CD4-positive, alpha-beta T cell treated with Interleukin-2 at 100 ng/mL for 4 hours (primary cell): ENCODE measurements at places on chromosomes 5 and 9.

DNA sequence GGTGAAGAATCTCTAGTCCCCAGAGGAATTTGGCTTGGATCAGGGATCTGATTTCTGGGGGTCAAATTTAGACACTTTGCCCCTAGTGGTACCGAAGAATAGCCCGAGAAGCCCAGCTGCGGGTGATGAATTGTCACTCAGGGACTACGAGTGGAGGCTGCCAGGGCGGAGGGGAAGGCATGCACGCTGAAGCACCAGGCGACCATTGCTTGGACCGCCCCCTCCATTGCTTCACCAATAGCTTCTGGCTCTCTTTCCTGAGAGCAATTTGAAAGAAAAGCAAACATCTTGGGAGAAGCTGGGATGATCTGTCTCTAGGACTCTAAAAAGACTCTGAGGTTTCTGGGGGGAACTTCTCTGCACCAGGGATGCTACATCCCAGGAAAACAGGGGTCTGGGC is 137.6 kb downstream of the CRB2 start:
- no peak for DNase-seq

DNA sequence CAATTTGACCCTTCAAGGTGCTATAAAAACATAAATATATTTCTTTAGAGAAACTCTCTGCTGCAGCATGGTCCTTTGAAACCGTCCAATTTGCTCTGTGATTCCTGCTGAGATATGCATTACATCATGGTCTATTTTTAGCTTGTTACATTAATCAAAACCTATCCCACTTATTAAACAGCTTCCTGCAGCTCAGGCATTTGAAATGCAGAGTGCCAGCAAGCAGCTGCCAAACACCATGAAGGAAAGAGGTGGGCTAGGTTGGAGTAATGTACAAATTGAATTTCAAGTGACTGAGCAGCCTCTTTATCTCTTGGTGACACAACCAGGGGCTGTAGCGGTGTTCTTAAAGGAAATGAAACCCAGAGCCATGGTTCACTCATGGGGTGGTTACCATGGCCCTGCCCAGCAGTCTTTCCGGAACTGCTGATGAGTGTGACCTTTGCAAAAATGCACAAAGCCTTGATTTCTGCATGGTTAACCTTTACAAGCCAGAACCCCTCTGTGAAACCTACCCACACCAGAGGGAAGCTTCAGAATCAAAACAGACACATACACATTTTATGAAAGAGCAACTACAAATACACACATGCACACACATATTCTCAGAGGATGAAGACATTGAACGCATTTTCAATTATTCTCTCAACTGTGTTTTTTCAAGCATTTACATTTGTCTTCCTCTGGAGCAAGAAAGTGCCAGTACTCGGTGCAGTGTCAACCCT is 155.8 kb upstream of the ZNF608 start:
- peak; percentile 6 for DNase-seq

GRCh38 chr9:115945009-115945431 is 208.6 kb upstream of the PAPPA start:
- DNase-seq, result no peak

GRCh38 chr5:38447786-38448185 is 108.7 kb downstream of the LIFR start:
- DNase-seq, result no peak

DNA sequence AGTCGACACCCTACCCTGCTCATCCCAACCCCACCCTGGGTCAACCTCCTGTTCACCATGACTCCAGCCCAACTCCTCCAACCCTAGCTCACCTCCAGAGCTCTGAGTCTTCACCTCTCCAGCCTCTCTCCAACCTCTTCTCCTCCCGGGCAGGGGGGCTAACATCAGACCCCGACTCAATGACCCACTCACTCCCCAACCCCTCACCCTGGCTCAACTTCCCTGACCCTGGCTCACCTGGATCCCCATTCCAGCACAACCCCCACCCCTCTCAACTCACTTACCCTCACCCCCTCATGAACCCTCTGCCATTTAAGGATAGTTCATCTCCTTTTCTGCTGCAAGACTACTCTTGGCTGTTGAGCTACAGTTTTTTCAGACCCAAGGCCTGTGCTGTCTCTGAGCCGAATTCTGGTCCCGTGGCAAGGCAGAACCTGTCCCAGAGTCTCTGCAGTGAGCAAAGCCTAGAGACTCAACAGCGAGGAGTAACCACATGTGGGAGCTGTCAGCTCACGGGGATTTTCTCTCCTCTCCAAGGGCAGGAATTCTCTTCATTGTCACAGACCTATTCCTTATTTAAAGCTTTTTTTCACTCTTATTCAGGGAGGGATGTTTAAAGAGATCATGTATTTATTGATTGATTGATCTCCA is 29.8 kb downstream of the ANKRD33B start:
- DNase-seq, result no peak

GRCh38 chr9:38032266-38033110 is 36.5 kb downstream of the SHB start:
- DNase-seq, result no peak

GRCh38 chr5:61823781-61824180 is 482.2 kb upstream of the KIF2A start:
- no peak for DNase-seq

DNA sequence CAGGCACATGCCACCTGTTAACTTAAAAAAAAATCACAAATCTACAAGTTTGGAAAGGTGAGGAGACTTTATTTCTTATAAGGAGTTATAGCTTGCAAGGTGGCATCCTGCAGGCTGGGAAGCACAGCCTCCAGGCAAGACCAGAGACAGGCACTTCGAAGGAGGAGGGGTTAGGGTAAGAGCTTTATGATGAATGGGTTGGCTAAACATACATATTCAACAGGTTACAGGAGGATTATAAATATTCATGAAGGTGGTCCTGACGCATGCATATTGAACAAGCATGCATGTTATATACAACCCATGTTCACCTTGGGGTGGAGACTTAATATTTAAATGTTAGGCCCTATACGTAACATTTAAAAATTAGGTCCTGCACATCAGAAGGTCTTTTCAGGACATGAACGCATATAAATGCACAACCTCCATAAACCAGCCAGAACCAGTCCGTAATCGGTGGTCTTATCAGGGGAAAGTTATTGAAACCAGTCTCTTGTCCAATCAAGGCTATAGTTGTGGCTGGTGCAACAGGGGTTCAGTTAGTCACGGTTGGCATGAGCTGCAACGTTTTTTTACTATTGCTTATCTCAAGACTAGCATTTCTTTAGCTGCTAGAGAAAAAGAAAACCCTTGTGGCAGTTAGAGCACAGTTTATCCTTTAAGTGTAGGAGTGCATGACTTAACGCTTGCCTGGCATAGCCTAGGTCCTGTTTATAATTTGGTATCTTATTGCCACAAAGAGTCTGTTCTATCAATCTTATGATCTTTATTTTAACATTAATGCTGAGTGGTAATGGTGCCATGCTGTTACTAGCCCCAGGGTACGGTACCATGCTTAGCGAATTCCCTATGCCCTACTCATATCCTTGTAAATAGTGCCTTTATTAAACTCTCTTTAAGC is 72.7 kb downstream of the C9orf57 start:
- no peak for DNase-seq

DNA sequence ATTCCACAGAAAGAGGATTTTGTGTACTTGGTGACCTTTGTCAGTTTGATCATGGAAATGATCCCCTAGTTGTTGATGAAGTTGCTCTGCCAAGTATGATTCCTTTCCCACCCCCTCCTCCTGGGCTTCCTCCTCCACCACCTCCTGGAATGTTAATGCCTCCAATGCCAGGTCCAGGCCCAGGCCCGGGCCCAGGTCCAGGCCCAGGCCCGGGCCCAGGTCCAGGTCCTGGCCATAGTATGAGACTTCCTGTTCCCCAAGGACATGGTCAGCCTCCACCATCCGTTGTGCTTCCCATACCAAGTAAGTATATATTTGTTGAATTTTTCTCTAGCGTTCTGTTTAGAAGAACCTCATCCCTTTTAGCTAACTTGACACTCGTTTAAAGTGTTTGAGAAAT is 30.0 kb downstream of the RBM27 start:
- DNase-seq, result no peak

DNA sequence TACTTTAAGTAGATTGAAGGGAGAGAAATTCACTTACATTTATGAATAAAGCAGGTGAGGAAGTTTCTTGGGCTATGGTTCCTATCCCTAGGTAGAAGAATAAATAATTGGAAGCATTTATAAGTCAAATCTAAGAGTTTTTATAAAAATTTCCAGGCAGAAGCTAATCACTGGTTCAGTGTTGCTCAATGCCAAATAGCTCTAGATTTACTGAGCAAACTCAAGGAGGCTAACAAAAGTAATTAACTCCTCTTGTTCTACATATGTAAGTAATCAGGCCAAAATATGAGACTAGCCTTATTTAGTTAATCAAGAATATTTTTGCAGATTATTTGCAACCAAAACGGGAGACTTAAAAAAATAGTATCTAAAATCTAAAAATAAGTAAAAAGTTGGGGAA is 472.3 kb downstream of the PLK2 start:
- DNase-seq, result no peak

- DNase-seq, result no peak
Measured at GRCh38 chr9:107991581-107991980, 502.0 kb upstream of the KLF4 start.

DNA sequence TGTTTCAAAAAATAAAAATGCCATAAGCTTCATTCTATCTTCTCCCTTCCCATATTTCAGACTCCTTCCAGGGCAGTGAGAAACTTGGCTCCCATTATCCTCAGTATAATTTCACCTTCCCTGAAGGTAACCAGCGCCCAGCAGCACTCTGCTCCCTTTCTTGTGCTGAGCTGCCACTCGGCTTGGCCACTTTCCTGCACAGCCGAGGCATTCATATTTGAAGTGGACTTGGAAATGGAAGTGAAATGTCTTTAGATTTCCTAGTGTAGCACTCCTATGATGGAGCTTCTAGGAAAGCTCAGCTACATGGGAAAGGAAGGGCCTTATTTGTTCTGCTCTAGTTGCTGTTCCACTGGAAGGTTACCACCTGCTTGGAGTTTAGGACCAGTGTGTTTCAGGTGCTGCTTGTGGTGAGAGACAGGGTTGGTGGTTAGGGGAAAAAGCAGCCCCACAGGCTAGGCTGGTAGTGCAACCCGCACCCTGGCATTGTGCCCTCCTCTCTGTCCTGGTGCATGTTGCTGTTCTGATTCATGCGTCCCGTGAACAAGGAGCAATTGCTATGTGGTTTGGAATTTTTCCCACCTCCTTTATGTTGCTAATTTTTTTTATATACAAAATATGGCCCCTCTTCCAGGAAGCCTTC is 53.8 kb downstream of the RAD23B start:
- no peak for DNase-seq

DNA sequence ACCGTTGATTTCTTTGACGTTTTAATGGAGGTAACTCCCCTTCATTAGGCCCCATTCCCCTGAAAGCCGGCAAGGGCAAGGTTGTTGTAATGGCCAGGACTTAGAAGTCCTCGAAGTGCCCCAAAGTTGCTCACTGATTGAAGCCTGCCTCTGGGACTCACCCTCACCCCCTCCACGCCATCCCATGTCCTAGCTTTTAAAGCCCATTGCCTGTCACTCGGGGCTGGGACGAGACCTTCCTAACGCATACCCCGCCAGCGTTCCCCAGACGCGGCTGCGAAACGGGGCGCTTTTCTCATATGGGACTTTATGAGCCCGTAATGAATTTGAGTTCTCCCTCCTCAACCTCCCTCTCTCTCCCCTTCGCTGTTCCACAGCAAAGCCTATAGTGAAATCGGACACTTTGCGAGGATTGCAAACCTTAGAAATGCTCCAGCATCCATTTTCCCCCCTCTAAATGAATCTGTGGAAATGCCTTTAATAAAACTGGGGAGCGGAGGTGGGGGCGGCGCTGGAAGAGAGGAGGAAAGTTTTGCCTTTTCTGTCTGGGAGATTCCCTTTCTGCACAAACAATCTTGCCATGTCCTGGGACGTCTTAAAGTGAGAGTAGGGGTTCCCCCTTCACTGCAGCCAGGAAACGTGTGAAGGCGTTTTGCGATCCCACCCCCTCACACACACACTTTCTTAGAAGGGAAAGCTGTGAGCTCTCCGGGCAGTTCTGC is 1.5 kb downstream of the PAPPA start:
- DNase-seq, result no peak

GRCh38 chr5:78536661-78537196 is 111.8 kb downstream of the LHFPL2 start:
- no peak for DNase-seq

- DNase-seq, result no peak
Measured at GRCh38 chr9:113649054-113649453, 185.5 kb downstream of the RGS3 start.

DNA sequence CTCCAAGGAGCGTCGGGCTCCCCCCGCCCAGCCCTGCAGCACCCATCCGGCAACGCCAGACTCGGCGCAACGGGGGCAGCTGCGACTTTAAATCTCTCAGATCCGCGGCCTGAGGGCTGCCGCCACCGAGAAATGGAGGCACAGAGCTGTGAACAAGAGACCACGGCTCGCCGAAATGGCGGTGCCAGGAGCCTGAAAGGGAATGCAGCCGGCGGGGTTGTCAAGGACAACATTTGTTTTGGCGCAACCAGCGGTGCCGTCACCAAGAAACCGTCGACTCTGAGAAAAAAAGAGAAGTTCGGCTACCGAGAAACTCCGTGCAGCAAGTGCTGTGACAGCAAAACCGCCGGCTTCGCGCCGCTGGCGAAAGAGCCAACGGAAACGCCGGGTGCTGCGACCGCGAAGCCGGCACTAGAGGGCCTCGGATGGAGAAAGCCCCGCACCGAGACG is 2.1 kb upstream of the ANXA2R start:
- peak; percentile 96 for DNase-seq

- DNase-seq, result no peak
Measured at GRCh38 chr5:149779124-149779465, 49.0 kb downstream of the PPARGC1B start.

- DNase-seq, result no peak
Measured at GRCh38 chr5:6552612-6553011, 80.2 kb downstream of the NSUN2 start.

DNA sequence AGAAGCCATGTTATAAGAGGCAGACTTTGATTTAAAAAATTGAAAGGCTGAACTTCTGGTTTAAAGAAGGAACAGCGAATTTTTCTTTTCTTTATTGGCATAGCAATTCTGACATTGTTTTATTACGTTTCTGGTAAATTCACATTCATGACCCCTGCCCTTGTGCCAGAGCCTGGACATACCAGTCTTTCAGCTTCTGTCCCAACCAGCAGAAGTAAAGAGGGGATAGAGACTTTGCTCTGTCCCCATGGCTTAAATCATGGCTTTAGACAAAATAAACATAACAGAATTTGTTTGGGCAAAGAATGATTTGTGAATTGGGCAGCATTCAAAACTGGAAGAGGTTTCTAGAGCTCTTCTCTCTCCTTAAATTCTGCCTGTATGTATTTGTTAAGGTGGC is 15.3 kb downstream of the CAST start:
- no peak for DNase-seq

DNA sequence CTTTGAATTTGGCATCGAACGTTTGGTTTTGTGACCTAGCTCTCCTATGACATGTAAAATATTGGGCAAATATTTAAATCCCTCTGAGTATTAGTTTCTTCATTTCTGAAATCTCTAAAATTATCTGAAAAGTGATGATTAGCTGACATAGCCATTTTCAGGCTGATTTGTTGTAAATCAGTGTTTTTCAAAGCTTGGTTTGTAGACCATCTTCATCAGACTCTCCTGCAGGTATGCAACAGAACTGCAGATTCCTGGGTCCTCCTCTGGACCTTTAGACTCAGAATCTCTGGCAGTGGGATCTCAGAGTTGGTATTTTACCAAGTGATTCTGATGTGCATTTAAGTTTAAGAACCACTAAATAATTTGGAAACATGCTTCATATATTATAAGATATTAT is 38.9 kb upstream of the NMUR2 start:
- no peak for DNase-seq
